Tibial nerve (tissue), 4 donors: ENCODE measurements at places on chromosomes 7 and 10.

- H3K4me1 ChIP-seq: peaks cover 10% of the 10 kb centered on the region
- H3K27ac ChIP-seq: peak overlapping the region; percentile 92
- no peaks in the 10 kb centered on the region for H3K27me3 ChIP-seq
- no peaks in the 10 kb centered on the region for H3K36me3 ChIP-seq
- peak overlapping the region; percentile 79 for H3K4me3 ChIP-seq
These were observed 675 bp upstream of the SCD start for GRCh38 chr10:100346351-100346764.

DNA sequence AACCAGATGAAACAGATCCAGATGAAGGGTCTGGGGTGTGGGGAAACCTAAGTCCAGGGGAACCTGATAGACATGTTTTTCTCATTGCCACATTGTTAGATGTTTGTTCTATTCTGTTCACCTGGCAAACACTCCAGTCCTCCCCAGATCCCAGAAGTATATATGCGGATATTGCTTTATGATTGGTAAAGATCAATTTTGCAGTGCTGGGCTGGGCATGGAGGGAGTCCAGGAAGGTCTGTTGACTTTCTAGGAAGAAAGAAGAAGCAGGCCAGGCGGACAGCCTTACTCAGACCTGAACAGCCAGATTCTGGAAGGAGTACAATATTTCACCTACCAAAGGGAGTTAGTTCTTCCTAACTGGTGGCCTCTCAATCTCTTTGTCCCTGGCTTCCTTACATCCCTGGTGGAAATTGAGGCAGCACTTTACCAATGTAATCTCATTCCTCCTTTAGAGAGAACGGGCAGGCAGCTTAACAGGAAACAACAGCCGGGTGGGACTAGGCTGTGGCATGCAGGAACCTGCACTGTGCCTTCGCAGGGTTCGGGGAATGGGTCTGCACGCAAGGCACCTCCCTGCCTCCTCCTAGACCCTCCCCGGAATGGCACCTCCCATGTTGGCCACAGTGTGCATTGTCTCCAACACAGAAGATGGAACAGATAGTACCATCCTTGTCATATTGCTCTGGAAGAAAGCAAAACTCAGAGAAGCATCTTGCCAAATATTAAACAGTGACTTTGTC is 930 bp downstream of the GIMAP6 start:
- peak overlapping the region; percentile 41 for H3K4me3 ChIP-seq
- DNase-seq: no peak
- peak overlapping the region; percentile 76 for H3K27ac ChIP-seq
- no peaks in the 10 kb centered on the region for H3K36me3 ChIP-seq
- H3K27me3 ChIP-seq: no peaks in the 10 kb centered on the region
- H3K4me1 ChIP-seq: no peaks in the 10 kb centered on the region

DNA sequence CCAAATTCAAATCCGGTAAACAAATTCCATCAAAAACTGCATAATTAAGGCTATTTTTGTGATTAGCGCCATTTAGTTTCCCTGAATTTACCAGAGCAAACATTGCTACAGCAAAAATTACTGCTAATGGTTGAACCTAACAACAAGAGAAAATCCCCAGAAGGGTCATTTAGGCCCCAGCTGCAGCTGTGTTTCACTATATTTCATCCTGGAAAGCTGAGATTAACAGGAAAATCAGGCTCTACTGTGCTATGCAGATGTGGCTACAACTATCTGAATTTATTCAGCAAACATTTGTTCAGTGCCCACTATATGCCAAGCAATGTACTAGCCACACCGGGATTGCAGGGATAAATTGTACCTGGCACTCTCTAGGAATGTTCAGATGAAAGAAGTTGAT is 104.0 kb downstream of the PON1 start:
- H3K27me3 ChIP-seq: no peaks in the 10 kb centered on the region
- no peaks in the 10 kb centered on the region for H3K36me3 ChIP-seq
- no peaks in the 10 kb centered on the region for H3K4me1 ChIP-seq
- no peak overlapping the region for H3K4me3 ChIP-seq
- no peak for DNase-seq

DNA sequence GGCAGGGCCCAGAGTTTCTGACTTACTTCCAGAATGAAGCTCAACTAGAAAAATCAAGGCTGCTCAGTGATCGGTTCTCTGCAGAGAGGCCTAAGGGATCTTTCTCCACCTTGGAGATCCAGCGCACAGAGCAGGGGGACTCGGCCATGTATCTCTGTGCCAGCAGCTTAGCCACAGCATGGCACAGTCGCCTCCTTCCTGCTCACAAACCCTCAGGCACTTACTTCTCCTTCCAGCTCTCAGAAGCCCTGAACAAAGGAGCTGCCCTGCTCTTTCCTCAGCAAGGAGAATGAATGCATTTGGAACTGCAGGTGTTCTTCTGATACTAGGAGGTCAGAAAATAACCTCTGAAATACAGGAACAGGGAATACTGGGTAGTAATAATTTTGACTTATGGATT is 219.7 kb upstream of the PRSS1 start:
- H3K36me3 ChIP-seq: no peaks in the 10 kb centered on the region
- no peaks in the 10 kb centered on the region for H3K27me3 ChIP-seq
- no peaks in the 10 kb centered on the region for H3K4me1 ChIP-seq
- H3K4me3 ChIP-seq: no peak overlapping the region

DNA sequence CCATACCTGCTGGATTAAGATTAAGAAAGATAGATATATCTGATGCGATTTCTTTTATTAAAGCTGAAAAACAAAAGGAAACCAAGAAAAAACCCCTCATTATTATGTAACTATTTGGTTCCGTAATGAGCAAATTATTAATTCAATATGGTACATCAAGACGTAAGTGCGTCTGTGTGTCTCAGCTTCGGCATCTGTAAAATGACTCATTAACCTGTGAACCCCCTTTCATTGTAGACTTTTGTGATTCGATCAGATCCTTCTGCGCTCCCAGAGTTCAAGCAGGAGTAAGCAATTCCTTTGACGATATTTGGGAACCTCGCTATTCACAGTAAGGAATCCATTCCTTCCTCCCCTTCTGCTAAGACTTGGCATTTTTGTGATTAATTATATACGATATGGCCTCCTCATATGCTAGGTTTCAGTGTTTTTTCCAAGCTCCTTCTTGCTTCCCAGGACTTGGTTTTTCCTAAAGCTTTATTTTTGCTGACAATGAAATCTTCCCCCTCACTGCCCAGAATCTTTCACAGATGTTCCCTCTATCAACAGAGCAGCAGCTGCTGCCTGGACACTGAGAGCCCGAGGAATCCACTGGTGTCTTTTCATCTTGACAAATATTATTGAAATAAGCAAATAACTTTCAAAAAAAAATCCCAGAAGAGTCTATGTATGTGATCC is 171.7 kb upstream of the CELF2 start:
- DNase-seq: no peak
- no peaks in the 10 kb centered on the region for H3K27me3 ChIP-seq
- no peaks in the 10 kb centered on the region for H3K4me1 ChIP-seq
- H3K4me3 ChIP-seq: no peak overlapping the region
- H3K36me3 ChIP-seq: no peaks in the 10 kb centered on the region

DNA sequence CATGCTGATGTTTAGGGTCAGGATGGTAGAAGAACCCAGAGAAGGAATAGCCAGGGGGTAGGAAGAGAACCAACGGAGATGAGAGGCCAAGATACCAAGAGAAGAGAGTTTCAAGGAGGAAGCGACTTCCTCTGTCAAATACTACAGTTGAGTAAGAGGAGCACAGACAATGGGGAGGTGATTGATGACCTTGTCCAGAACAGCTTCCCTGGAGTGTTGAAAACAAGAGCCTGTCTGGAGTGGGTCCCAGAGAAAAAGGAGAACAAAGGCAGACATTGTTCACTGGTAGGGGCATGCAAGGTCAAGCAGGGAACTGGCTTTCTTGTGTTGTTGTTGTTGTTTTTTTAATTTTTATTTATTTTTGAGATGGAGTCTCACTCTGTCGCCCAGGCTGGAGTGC is 9.6 kb upstream of the TRIM56 start:
- H3K27ac ChIP-seq: no peak overlapping the region
- H3K4me3 ChIP-seq: no peak overlapping the region
- no peaks in the 10 kb centered on the region for H3K36me3 ChIP-seq

- no peak overlapping the region for H3K27ac ChIP-seq
- no peaks in the 10 kb centered on the region for H3K4me1 ChIP-seq
- H3K27me3 ChIP-seq: peaks cover 3% of the 10 kb centered on the region
- no peak for DNase-seq
- no peak overlapping the region for H3K4me3 ChIP-seq
These were observed 117.3 kb upstream of the PCBD1 start for GRCh38 chr10:71005337-71006305.

DNA sequence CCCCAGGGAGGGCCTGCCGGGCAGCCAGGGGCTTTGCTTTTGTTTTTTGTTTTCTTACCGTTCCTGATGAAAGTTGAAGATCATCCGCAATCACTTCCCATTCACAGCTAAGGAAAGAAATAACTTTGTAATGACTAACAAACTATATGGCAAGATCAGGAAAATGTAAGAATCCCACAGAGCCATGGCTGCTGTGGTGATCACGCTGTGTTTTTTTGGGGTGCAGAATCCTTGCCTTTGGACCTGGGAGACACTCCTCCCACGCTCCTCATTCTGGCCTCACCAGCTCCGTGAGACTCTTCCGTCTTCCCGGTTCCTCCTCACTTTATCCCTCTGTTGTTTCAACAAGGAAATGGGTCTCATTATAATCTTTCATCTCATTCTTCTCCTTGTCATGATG is 443.0 kb upstream of the MGMT start:
- H3K4me1 ChIP-seq: peaks cover 27% of the 10 kb centered on the region
- no peaks in the 10 kb centered on the region for H3K27me3 ChIP-seq
- H3K36me3 ChIP-seq: no peaks in the 10 kb centered on the region
- no peak for DNase-seq

DNA sequence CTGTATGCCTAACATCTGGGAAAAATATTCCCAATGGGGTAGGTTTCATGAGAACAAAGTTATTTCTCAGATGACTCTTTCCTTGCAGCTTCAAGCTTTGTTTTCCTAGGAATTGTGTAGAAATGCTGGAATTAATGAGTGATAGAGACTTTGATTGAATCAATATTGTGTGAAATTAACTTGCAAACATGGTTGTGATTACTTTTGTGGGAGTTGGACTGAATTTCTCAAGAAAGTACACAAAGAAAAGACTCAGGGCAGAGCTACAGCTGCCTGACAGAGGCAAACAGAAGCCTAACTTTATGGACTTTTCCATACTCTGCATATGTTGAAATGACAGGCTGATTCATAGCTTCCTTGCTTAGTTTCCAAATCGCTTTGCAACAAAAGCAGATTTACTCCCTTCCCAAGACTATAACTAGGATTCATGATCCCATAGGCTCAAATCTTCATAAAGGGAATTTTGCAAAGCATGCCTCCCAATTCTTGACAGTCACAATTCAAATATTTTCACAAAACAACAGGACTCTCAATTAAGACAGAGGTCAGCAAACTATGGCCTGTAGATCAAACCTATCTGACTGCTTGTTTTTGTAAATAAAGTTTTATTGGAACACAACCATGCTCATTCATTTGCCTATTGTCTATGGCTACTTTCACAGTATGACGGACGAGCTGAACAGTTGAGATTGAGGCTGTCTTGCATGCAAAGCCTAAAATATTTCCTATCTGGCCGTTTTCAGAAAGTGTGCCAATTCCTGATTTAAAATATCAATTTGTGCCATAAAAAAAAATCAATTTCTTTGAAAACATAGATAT is 27.6 kb downstream of the NRP1 start:
- no peak overlapping the region for H3K4me3 ChIP-seq
- H3K27ac ChIP-seq: no peak overlapping the region
- H3K27me3 ChIP-seq: no peaks in the 10 kb centered on the region
- H3K4me1 ChIP-seq: no peaks in the 10 kb centered on the region
- no peak for DNase-seq

DNA sequence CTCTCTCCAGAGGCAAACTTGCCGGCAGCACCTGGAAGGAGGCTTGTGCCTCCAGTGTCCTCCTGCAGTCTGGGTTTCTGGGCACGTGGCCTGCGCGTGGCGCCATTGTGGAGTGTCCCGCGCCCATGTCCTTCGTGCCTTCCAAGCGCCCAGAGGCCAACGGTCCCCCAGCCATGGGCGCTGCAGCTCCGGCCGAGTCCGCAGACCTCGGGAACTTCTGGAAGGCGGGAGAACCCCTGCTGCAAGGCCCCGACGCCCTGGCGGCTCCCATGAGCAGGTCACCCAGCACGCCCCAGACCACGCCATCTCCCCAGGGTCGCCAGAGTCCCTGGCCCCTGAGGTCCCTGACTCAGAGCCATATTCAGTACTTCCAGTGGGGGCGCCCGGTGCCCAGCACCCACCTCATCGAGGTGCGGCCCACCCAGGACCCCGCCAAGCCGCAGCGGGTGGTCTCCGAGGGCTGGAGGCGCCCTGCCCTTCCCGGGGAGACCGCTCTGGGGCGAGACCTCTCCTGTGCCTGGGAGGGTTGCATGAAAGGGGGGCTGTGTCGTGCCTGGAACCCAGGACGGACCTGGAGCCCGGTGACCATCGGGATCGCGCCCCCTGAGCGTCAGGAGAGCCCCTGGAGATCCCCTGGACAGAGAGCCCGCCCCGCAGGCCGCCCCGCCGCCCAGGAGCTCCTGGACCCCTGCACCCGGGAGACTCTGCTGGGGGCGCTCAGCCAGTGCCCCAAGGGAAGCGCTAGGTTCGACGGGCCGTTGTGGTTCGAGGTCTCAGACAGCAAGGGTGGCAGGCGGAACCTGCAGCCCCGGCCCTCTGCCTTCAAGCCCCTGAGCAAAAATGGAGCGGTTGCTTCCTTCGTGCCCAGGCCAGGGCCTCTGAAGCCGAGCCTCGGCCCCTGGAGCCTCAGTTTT is at the start of gene POM121L12:
Gene POM121L12, plus strand, starts transcription at position 135 of the 914 bp plus-strand sequence. Its CDS starts 39 bp downstream, at position 174.
- no peak for DNase-seq
- no peaks in the 10 kb centered on the region for H3K27me3 ChIP-seq

DNA sequence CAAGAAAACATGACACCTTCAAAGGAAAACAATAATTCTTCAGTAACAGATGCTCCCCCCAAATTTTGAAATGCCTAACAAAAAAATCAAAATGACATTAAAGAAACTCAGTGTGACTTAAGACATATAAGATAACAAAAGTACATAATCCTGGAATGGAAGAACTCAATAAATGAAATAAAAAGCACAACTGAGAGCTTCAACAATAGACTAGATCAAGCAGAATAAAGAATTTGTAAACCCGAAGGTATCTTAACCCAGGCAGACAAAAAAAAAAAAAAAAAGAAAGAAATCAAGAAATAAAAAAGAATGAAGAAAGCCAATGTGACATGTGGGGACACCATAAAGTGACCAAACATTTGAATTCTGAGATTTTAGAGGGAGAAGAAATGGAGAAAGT is 27.7 kb upstream of the LRRD1 start:
- no peaks in the 10 kb centered on the region for H3K4me1 ChIP-seq
- H3K36me3 ChIP-seq: peaks cover 100% of the 10 kb centered on the region
- DNase-seq: no peak
- H3K4me3 ChIP-seq: no peak overlapping the region

GRCh38 chr10:124270530-124271327 is 148.0 kb downstream of the OAT start:
- DNase-seq: no peak
- no peak overlapping the region for H3K4me3 ChIP-seq
- H3K27me3 ChIP-seq: no peaks in the 10 kb centered on the region
- no peaks in the 10 kb centered on the region for H3K4me1 ChIP-seq

DNA sequence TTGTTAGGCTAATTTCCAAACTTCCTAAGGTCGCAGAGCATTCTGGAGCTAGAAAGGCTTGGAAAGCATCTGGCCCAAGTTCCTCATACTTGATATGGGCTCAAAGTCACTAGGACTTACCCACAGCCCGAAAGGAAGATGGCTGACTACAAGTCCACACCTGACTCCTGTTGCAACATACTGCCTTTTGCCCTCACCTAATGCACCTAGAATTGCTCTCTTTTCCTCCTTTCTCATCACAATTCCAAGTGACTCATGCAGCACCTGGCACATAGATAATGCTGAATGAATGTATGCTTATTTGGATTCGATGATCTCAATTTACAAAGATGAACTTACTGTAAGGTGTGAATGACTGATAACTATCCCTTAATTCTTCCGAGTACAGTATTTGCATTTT is 131.5 kb downstream of the SORBS1 start:
- H3K27ac ChIP-seq: peak overlapping the region; percentile 75
- no peak overlapping the region for H3K4me3 ChIP-seq
- H3K4me1 ChIP-seq: peaks cover 87% of the 10 kb centered on the region
